ENCODE measurements at places on chromosomes 16 and 17.

DNA sequence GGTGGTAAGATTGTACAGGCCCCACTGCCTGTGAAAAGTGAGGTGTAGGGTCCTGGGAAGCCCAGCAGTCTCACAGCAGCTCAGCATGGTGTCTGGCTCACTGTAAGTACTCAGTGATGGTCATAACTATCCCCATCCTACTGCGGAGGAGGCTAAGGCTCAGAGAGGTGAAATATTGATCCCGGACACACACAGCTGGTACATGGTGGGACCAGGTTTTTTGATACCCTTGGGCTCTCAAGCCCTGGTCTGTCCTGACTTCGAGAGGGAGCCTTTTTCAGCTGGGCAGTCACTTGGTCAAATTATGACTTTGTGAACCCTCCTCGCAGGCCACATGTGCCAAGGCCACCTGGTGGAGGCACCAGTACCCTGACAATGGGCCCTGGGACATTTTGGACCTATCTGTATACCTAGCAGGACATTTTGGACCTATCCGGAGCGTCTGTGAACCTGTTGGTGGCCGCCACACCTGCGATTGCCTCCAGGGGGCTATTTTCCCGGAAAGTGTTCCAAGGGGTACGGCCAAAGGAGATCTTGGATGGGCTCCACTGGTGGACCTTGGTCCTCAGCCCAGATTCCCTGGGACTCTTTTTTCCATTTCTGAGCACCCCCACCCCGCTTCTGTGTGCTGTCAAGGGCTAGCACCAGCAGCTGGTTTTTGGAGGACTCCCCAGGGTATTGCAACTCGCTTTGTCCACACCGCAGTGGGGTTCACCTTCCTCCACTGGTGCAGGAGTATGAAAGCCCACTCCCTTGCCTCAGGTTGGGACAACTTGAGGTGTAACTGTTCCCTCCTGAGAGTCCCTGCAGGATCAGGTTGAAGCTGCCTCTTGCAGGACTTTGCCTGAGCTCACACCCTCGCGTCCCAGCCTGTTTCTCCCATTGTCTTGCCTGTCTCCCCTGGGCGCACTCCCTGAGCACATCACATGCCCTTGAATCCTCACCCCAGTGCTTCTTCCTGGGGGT, 83.6 kb upstream of the NKD1 start:
- DNase-seq: no peak

DNA sequence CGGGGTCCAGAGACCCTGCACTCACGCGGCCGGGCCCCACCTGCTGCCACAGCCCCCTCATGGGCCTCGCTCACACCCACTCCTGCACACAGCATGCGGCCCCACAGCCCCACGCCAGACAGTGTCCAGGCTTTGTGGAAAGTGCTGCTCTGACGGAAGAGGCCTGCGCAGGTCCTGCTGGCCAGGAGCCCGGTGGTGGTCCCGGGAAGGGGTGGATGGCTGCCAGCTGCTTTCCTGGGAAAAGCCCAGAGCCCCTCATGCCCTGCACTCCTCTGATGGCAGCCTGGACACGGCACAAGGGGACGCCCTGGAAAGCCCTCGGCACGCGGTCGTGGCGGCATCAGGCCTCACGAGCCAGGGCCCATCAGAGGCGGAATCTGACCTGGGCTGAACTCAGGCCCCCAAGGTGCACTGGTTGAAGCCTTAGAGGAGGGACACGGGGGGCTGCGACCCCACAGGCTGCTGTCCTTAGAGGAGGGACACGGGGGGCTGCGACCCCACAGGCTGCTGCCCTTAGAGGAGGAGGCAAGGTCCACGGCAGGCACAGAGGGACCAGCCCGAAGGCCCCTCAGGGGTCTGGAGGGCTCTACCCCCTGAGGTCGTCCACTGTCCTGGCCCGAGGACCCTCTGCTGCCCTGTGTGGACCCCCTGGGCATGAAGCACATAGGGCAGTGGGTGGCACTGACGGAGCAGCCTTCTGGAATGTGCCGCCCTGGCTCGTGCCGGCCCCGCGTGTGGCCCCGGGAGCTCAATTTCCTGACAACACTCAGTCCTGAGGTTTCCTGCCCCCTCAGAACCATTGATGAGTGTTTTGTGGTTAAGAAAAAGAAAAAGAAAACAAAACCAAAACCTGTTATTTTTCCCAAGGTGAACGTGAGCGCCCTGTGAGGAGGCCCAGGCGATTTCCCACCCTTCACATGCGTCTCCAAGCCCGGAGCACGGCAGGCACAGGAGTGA, 22.1 kb downstream of the SOX8 start:
- DNase-seq: no peak

DNA sequence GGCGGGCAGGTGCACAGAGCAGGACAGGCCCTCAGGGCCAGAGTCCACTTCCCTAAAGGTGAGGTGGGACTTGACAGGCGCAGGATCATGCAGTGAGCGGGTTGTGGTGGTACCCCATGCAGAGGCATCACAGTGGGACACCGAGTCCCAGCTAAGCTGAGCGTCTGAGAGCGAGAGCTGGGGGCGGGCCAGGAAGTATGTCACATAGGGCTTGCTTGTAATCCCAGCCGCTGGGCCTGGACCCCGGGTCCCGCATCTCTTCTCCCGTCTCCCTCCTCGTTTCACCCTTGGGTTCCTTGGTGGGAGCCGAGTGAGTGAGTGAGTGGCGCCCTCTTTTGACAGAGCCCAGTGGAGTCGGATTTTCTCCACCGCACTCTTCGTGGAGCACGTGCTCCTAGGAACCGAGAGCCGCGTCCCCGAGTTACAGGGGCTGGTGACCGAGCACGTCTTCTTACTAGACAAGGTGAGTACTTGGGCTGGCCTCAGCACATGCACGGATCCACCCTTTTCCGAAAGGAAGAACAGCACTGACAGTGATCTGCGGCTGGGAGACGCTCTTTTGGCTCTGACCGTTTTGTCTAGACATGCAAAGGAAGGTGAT, 50.8 kb upstream of the ENDOV start:
- DNase-seq: no peak

GRCh38 chr17:32443827-32444300, 446 bp upstream of the PSMD11 start:
- DNase-seq: no peak

- DNase-seq: no peak
Observed at GRCh38 chr17:9696279-9697044, 51.1 kb downstream of the USP43 start.

DNA sequence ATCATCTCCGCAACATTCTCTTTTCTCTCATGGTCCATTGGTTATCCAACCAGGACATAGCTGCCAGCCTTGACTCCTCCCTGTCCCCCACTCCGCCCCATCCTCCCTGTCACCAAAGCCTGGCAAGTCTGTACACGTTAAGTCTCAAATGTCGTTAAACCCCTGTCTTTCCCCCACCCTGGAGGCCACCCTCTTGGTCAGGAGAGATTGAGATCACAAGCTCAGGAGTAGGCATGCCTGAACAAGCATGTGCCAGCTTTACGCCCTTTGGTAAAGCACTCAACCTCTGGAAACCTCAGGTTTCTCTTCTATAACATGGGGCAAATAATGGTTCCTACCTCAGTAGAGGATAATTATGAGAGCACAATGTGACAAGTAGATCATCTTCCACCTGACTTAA, 38.1 kb upstream of the CCL1 start:
- DNase-seq: peak; percentile 76

DNA sequence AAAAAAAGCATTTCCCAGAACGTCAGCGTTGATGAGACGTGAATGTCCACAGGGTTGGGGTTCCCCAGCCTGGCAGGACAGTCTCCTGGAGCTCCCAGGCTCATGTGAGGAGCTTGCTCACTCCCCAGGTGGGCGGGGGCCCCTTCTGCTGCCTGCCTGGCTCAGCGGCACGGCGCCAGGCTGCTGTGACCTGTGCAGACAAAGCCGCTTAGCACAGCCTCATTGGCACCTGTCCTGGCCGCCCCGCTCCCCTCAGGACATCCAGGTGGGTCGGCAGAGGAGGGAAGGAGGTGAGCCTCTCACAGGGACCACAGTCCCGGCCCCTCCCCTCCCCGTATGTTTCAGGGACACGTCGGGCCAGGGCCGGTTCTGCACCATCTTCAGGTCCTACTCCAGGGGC, 12.9 kb upstream of the WFIKKN1 start:
- DNase-seq: no peak

- no peak for DNase-seq
Observed at GRCh38 chr16:57352636-57353047, 5.9 kb upstream of the CCL22 start.

GRCh38 chr17:57889892-57890856, 40.3 kb upstream of the MRPS23 start:
- no peak for DNase-seq

- no peak for DNase-seq
Observed at GRCh38 chr16:35516551-35516950, 2057.1 kb downstream of the TP53TG3F start.

GRCh38 chr17:52079496-52079895, 79.0 kb downstream of the CA10 start:
- DNase-seq: no peak

GRCh38 chr17:27379888-27380533, 76.2 kb upstream of the KSR1 start:
- no peak for DNase-seq

- DNase-seq: no peak
Observed at GRCh38 chr16:29881050-29881449, 18.0 kb upstream of the CDIPT start.

GRCh38 chr17:47822785-47823184, 1.2 kb upstream of the OSBPL7 start:
- DNase-seq: no peak

DNA sequence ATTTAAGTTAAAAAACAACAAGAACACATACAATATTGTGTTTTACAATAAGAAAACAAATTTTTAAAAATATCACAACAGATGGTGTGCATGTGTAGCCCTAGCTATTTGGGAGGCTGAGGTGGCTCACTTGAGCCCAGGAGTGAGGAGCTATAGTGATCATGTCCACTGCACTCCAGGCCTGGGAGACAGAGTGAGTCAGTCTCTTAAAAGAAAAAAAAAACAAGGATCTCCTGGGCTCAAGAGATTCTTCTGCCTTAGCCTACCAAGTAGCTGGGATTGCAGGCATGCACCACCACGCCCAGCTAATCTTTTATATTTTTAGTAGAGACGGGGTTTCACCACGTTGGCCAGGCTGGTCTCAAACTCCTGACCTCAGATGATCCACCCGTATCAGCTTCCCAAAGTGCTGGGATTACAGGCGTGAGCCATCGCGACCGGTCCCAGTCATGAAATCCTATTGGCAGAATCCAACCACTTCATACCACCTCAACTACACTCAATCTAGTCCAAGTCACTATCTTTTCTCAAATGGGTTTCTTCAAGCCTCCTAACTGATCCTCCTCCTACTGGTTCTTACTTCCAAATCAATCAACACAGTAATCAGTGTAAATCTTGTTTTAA, 55.0 kb downstream of the STH start:
- DNase-seq: no peak

DNA sequence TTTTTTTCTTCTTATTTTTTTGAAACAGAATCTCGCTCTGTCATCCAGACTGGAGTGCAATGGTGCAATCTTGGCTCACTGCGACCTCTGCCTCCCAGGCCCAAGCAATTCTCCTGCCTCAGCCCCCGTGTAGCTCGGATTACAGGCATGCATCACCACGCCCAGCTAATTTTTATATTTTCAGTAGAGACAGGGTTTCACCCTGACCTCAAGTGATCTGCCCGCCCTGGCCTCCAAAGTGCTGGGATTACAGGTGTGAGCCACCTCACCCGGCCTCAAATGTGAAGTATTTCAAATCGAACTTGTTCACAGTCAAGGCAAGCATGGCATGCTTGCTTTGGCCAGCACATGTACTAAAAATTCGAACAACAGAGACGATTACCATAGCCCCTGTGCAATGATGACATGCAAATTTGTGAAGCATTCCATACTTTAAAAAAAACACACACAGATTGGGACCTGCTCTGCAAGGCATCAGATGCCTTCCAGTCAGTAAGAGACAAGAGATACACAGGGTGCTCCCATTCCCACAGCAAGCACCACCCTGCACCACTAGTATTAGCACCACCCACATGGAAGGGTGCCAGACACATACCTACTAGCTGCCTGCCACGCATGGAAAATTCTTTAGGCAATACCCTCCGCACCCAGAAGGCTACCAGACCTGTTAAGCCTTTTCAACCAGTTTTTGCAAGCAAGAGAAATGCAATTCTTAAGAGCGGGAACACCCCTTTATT, 47.2 kb downstream of the ANKRD11 start:
- no peak for DNase-seq

DNA sequence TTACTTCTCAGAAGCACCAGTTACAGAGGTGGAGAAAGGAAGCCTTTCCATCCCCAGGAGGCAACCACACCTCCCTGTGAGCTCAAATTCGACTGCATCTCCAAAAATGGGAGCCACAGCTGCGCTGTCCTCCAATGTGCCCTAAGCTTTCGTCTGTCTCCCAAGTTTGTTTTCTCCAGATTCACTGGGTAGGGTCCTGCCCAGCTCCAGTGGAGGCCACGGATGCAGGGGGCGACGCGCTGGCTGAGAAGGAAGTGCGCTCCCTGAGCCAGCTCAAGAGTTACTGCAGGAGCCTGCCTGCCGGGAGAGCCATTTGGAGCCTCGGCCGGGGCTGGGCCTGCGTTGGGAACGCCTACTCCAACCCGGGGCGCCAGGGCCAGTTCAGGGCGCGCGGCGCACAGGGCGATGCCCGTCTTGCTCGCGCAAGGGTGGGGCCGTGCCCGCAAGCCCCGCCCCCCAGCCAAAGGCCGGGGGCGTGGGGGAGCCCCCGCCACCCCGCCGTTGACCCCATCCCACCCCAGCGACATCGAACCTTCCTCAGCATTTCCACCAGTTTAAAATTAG, 19.5 kb downstream of the SIAH1 start:
- no peak for DNase-seq

DNA sequence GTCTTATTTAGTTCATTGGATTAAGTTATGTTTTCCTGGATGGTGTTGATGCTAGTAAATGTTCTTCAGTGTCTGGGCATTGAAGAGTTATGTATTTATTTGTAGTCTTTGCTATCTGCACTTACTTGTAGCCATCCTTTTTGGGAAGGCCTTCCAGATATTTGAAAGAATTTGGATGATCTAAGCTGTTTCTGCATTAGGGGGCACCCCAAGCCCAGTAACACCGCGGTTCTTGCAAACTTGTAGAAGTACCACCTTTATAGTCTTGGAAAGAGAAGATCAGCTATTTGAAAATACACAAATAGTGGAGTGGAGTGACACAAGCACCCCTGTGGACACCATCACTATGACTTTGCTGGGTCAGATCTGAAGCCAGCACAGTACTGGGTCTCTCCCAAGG, 175.9 kb upstream of the KIF2B start:
- no peak for DNase-seq

DNA sequence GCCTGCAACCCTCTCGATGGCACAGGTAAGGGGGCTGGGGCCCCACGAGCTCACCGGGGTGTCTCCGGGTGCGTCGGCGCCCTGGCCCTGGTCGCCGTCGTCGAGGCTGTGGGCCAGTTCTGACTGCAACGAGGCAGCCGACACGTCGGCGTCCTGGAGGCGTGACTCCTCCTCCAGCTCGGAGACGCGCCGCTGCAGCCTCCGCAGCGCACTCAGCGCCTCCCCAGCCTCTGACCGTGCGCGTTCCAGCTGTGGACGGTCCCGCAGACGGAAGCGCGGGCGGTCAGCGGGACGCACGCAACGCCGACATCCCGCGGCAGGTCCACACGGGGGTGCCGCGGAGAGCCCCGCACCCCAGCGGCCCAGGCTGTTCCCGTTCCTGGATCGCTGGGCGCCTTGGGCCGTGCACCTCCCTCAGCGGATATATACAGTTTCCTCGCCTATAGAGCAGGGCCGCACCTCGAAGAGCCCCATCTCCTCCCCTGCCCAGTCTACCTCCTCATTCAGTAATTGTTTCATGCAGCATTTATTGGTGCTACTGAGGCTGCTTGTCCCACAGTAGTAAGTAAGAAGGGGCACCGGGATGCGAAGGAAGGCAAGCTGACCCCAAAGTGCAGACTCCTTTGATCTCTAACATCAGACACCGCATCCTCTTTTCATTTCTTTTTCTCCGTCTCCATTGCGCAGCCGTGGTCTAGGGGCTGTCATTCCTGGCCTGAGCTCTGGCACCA, 5.8 kb downstream of the THOC6 start:
- no peak for DNase-seq
